ENCODE measurements at places on chromosomes 16 and 17.

- no peak for DNase-seq
These were observed 14.3 kb upstream of the TCF25 start for GRCh38 chr16:89858973-89859614.

GRCh38 chr16:10121897-10122425 is 60.3 kb downstream of the GRIN2A start:
- no peak for DNase-seq

DNA sequence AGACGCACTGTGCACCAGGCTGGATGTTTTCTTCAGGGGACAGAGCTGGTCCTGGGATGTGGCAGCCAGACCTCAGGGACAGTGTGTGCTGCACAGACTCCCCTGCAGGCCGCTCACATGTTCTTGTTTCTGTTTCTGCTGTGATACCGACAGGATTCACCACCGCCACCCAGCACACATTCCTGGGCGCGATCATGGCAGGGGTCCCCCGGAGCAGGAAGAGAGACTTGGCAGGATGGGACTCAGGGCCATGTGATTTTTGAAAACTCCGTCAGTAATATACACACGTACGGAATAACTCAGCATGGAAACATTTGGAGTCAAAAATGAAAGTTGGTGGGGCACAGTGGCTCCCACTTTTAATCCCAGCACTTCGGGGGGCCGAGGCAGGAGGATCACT is 79.0 kb downstream of the HAPSTR1 start:
- DNase-seq = no peak

- no peak for DNase-seq
These were observed 740 bp downstream of the NFATC2IP start for GRCh38 chr16:28951410-28951943.

DNA sequence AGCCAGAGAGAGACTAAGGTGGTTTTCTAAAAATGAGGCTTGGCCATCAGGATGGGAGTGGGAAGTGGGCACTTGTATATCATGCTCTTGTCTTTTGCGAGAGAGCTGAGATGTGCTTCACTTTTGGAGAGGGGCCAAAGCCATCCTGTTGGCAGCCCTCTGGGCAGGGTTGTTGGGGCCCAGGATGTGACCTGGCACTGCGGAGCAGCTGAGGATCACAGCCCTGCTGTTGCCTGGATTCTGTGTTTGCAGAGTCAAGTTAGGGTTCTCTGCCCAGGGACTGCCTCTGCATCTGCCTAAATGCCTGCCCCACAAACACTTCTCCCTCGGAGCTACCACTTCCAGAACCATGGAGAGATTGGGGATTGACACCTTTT is 71.2 kb downstream of the PLD6 start:
- no peak for DNase-seq

- DNase-seq = no peak
These were observed 237.6 kb downstream of the TANC2 start for GRCh38 chr17:63203652-63204051.

- no peak for DNase-seq
These were observed 21.2 kb upstream of the LGALS9 start for GRCh38 chr17:27609611-27610303.

DNA sequence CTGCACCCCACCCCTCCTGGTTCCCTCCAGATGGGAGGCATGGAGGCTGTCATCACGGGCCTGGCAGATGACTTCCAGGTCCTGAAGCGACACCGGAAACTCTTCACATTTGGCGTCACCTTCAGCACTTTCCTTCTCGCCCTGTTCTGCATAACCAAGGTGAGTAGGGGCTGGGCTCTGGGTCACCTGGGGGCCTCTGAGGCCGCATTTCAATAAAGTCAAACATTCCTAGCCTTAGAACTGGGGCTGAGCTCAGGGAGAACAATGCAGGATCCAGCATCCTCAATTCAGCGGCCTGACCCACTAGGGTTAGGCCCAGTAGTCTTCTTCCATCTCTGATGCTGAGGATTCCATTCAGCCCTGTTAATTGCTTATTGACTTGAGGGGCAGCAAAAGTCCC is 42.1 kb downstream of the SLC6A2 start:
- DNase-seq = no peak

DNA sequence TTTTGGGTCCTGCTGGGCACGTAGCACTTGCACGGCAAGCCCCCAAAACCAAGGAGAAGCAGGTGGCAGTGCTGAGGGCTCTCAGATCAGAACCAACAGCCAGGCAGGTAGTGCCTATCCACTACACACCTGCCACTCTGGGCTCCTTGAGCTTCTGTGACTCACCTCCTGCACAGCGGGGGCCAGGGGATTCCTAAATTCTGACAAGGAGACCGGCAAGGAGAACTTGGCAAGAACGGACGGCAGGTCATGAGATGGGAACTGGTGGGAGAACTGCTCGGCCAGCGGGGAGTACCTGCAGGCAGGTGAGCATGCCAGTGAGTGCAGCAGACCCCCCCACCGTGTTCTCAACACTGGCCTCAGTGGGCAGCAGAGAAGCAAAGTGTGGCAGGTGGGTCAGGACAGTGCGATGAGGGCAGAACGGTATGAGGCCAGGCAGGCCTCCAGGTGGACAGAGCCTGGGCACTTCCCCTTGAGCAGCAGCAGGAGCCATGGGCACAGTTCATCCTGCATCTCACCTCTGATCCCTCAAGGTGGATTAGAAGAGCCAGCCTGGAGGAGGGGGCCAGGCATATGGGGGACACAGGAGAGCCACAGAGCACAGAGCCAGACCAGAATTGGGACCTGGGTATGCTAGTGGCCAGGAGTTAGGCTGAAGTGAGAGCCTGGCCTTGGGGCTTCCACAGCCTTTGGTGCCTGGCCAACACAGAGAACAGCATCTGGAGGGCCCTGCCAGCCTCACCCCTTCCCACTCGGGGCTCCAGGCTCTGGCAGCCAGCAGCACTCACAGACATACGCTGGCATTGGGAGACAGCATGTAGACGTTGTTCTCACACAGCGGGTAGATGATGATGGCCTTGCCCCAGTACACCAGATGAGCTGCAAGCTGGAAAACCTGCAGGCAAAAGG is 14.7 kb downstream of the MPG start:
- DNase-seq = no peak

DNA sequence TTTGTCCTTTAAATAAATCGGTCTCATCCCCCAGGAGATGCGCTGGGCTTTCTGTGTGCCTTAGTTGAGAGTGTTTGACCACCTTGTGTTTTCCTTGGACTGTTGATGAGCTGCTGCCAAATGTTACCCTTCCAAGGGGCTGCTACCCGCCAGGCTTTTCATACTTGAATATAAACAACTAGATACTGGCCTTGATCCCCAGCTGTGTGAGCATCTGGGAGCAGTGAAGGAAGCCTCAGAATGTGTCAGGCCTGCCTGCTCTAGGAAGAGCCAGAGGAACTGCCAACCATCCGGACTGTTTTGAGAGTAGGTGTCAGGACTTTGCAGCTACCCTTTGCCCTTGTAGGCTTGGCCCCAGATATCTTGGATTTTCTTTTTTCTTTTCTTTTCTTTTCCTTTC is 57.8 kb downstream of the LDHD start:
- DNase-seq = no peak

DNA sequence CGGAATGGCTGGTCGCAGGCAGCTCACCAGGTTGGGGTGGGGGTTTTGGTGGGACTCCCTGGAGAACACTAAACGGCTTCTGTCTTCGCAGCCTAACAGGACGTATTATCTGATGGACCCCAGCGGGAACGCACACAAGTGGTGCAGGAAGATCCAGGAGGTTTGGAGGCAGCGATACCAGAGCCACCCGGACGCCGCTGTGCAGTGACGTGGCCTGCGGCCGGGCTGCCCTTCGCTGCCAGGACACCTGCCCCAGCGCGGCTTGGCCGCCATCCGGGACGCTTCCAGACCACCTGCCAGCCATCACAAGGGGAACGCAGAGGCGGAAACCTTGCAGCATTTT is 59.7 kb downstream of the PDPK1 start:
- no peak for DNase-seq

- DNase-seq = no peak
These were observed 22.1 kb downstream of the VAC14 start for GRCh38 chr16:70778901-70779309.

- no peak for DNase-seq
These were observed 2.9 kb upstream of the ZSCAN10 start for GRCh38 chr16:3101841-3102470.

DNA sequence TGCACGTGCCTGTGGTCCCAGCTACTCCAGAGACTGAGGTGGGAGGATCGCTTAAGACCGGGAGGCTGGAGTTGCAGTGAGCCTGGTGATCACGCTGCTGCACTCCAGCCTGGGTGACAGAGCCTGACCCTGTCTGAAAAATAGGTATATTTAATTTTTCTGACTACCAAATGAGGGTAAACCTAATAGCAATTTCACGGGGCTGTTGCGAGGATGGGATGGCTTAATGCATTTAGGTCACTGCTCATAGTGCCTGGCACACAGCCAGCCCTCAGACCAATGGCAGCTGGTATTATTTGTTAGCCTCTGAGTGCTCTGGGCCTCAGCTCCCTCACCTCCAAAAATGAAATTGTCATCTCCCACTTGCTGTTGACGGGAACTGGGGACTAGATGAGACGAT is 5.9 kb upstream of the CDIP1 start:
- DNase-seq = no peak

DNA sequence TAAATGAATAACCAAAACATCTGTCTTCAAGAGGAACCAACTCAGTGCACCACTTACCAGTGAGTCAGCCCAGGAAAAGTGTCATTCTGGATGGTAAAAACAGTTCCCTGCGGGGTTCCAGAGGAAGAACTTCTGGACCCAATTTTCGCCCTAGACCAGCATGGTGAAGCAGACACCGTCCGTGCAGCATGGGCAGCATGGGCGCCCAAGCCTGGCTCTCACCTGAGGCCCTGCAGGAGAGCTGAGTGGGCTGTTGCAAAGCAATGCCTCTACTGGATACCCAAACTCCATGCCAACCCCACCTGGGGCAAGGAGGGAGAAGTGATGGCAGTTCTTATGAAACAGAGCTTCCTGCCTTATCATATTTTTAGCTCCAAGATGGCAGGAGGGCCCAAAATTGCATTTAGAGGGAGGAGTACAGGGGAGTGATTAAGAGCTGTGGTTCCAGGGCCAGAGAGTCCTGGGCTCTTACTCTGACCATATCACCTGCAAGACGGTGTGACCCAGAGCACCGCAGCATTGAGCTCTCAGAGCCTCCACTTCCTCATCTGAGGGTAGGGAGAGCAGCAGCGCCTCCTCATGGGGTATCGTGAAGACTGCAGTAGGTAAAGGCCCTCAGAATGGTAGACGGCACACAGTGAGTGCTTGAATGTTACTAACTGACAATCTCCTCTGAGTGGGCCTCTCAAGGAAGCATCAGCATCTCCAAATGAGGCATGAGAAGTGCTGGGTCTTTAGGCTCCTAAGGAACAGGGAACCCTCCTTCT is 16.6 kb upstream of the INPP5K start:
- no peak for DNase-seq

DNA sequence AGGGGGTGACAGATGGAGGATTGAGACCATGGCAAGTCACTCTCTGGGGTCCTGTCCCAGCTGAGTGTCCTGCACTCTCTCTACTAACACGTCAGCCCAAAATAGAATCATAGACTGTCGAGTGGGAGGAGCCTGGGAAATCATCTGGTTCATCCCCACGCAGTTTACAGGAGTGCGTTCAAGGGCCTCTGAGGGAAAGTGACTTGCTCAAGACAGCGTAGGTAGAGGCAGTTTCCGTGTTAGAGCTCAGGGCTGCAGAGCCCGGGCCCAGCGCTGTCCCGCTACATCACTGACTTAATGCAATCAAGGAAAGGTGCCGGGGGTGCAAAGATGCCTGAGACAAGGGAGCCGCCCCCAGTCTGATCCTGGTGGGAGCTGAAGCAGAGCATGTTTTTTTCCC is 10.3 kb downstream of the GSG1L2 start:
- no peak for DNase-seq

- DNase-seq = no peak
These were observed 5.0 kb downstream of the ABHD15 start for GRCh38 chr17:29561554-29562517.

DNA sequence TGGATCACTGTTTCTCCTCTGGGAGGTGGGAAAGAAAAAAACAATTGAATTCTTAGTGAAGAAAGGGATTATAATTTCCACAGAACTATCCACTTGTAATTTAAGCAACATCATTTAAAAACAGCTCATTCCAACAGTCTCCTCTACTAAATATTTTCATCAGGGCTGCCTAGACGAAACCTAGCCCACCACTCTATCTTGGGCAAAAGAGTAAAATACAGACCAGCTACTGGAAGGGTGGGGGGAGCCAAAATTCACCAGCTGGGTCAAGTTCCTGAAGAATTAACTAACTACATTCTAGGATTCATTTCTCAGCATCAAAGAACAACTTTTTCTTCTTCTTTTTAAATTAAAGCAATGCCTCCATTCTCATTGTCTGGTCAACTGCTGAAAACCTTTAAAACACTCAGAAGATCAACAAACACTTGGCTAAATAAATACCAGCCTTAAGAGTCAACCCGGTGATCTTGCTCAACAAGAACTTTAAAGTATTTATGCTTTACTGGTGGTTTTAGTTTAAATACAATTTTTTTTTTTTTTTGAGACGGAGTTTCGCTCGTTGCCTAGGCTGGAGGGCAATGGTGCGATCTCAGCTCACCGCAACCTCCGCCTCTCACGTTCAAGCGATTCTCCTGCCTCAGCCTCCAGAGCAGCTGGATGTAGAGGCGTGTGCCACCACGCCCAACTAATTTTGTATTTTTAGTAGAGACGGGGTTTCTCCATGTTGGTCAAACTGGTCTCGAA is 25.2 kb downstream of the KANSL1 start:
- no peak for DNase-seq

DNA sequence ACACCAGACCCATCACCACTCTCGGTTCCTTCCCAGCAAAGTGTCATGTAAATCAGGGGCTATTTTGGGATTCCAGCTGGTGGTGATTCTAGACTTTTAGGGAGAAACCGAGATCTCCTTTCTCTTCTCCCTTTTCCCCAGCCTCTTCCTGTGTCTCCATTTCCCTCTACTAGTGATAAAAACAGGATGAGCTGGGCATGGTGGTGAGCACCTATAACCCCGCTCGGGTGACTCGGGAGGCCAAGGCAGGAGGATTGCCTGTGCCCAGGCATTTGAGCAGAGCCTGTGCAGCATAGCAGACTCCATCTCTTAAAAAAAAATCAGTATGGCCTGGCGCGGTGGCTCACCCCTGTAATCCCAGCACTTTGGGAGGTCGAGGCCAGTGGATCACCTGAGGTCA is 6.1 kb downstream of the TBX21 start:
- no peak for DNase-seq

DNA sequence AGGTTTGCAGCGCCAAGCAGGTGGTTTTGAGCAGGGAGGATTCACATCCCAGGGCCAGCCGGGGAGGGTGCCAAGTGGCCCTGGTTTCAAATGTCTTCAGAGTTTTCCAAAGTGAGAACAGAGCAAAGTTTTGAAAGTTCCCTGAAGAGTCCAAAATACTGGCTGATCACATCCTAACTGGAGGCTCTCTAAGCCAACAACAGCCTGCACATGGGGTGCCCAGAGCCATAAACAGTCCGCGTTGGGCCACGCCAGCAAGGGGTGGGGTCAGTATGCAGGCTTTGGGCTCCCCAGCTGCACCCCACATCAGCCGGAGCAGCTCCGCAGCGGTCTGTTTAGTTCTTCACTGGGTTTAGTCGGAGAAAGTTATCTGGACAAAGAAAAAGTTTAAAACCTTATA is 150.9 kb downstream of the C16orf95 start:
- DNase-seq = no peak

All from esophagus squamous epithelium (tissue), 5 donors.